NCI-H1092 treated with DMSO at 0.1 percent for 48 hours (cell line): ENCODE measurements at places on chromosomes 5 and 9.

GRCh38 chr5:44001675-44002380, 387.4 kb downstream of the FGF10 start:
- DNase-seq: no peak

DNA sequence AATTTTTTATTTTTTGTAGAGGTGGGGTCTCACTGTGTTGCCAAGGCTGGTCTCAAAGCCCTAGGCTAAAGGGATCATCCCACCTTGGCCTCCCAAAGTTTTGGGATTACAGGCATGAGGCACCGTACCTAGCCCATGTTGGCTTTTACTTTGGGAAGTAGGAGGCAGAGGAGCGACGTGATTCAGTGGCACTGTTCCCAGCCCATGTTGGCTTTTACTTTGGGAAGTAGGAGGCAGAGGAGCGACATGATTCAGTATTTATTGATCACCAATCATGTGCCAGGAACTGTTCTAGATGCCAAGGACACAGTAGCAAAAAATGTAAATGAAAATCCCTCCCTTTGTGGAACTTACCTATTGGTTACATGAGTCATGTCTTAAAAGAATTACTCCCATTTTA, 18.3 kb downstream of the SNX24 start:
- DNase-seq: no peak

GRCh38 chr5:66074901-66075300, 69.2 kb upstream of the SREK1 start:
- no peak for DNase-seq

DNA sequence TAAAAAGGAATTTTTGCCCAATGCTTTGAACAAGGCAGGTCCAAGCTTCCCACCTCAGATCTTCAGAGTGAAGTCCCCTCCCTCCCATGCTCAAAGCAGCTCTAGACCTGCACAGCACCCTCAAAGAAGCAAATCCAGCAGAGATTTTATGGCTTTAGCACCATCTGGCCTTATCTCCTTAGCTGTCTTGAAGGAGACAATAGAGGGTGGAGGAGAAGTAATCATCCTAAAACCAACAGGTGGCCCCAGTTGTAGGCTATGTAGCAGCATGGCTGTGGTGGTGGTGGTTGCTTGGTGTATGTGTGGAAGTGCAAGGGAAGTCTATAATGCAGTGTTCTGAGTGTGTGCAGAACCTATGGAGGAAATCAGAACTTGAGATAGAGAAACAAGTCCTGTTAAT, 140.1 kb downstream of the GRIA1 start:
- no peak for DNase-seq

- DNase-seq: peak; percentile 85
Measured at GRCh38 chr5:14560091-14560595, 21.4 kb upstream of the OTULINL start.

DNA sequence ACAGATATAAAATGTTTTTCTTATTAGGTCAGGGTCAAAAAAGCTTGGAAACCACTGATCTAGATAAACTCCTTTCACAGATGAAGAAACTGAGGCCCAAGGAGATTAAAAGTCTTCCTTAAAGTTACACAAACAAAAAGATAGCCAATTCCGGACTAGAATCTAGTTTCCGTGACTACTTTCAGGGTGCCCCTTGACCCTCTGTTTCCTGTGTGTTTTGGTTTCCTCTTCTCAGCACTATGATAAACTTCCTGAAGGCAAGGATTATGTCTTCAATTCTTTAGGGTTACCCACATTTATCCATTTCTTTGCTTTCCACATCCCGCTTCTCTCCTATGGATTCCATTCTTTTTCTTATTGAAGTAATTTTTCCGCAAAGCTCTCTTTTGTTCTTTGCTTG, 83.1 kb downstream of the ADAMTS12 start:
- DNase-seq: no peak

GRCh38 chr9:11182001-11182400, 569.2 kb upstream of the PTPRD start:
- DNase-seq: no peak

GRCh38 chr5:124124711-124125229, 612.8 kb downstream of the CSNK1G3 start:
- no peak for DNase-seq

DNA sequence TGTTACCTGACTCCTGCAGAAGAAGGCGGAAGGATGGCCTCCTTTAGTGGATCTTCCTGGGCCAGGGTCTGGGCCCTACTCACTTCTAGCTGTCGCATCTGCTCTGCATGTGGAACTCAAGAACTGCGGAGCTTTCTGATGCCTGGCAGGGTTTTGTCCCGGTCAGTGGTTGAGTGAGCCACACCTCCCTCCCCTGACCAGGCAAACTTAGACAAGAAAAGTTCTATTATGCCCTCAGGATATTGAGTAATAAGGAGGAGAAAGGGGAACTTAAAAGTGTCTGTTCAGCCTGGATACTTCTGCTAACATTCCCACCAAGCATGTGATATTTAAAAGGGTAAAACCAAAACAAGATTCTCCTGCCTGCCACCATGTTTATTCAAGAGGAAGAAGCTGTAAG, at the start of gene FYB1:
FYB1 (minus strand) TSS at position 127 of the 400 bp plus-strand sequence. CDS start 16,603 bp downstream, outside the sequence.
- no peak for DNase-seq

- DNase-seq: no peak
Measured at GRCh38 chr9:16553869-16554540, 316.5 kb downstream of the BNC2 start.

DNA sequence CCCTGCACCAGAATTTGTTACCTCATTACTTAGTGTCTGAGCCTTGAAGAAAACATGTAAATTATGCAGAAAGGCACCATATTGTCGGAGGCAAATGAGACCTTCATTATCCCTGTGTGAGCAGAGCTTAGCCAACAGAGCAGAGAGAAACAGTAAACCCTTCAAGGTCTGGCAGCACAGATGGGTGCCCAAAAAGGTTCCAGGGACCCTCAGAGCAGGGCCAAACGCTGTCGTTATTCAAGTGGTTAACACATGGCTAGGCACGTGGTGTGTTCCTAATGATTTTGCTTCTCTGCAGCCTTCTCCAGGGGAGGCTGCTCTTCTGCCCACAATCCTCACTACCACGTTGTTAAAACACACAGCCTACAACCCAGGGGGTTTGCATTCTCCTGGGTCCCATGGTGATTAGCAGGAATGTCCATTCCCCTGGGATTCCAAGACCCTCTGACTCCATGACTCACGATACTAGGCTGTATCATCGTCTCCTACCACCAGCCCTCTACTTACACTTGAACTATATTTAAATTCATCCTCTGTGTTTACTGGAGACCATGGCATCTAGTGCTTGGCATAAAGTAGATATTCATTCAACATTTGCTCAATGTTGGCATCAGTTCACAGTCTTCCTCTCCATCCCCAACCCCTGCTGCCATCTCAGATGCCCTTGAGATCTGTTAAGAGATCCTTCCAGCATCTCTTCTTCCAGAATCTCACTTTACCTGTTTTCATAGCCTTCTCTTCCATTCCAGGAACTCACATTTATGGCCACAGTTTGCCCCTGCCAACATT, 174.5 kb upstream of the RAD23B start:
- DNase-seq: no peak

GRCh38 chr9:3893519-3893918, 367.7 kb upstream of the RFX3 start:
- DNase-seq: no peak

- DNase-seq: no peak
Measured at GRCh38 chr9:79266986-79267385, 304.8 kb upstream of the TLE4 start.

DNA sequence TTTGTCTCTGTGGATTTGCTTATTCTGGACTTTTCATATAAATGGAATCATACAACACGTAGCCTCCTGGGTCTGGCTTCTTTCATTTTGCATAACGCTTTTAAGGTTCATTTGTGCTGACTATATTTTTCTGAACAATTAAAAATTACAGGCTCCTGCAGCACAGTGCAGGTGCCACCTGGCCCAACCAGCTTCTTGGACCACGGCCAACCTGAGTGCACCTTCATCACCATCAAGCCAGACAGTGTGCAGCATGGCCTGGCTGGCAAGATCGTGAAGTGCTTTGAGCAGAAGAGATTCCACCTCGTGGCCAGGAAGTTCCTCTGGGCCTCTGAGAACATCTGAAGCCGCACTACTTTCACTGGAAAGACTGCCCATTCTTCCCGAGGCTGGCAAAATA, 53.5 kb upstream of the COL15A1 start:
- peak; percentile 0 for DNase-seq

GRCh38 chr5:102453716-102454115, 45.1 kb downstream of the SLCO6A1 start:
- no peak for DNase-seq

GRCh38 chr9:127707766-127708165, 978 bp downstream of the CFAP157 start:
- no peak for DNase-seq

GRCh38 chr5:157917899-157918809, 59.2 kb upstream of the CLINT1 start:
- peak; percentile 31 for DNase-seq

GRCh38 chr5:34563931-34564709, 92.0 kb upstream of the RAI14 start:
- DNase-seq: no peak

- DNase-seq: peak; percentile 3
Measured at GRCh38 chr5:71475788-71476384, 20.4 kb downstream of the BDP1 start.

- no peak for DNase-seq
Measured at GRCh38 chr5:29054282-29054681, 2015.9 kb upstream of the CDH9 start.

DNA sequence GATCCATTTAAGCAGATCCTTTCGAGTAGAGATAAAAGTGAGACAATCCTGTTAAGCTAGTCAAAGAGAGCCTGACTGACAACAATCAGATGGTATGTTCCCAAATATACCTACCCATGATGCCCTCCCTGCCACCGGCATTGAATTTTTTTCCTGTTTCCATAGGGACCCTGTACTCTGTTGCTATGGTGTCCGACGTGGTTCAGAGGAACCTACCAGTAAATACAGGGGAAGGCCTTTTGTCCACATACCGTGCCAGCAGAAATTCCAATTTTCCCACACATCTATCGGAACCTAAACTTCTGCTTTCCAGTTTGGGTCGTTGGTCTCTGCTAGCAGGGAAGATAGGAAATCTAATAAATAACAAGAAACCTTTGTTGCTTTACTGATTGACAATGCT, 64.7 kb downstream of the MEGF10 start:
- DNase-seq: peak; percentile 1

- no peak for DNase-seq
Measured at GRCh38 chr5:113133211-113133975, 156.8 kb downstream of the DCP2 start.

DNA sequence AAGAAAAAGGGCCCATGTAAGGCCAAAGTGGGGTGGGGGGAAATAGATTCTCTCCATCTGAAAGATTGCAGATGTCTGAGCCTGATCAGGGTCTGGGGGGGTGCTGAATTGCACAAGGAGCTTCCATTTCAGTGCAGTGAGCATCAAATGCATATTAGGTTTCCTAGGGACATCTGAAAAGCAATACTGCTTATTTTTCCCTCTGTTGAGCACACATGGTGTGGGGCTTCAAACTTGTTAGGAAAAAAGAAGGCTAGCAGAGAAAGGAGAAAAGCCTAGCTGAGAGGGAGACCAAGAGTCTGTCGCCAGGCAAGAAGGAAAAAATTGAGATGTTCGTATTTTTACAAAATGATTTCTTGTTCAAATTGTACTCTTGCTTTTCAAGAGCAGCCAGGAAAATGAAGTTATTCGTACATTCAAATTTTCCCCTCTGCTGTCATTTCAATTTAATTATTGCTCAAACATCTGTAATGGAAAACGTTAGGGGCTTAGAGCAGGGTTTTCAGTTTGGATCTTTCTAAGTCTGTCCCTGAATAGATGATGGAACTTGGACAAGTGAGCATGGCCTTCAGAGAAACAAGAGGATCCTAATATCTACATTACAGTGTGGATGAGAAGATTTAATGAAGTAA, 191.9 kb upstream of the GAS1 start:
- DNase-seq: no peak

GRCh38 chr5:144187699-144188294, 17.1 kb downstream of the KCTD16 start:
- peak; percentile 45 for DNase-seq

GRCh38 chr5:55232271-55232984, 980 bp downstream of the CCNO start:
- DNase-seq: peak; percentile 24

DNA sequence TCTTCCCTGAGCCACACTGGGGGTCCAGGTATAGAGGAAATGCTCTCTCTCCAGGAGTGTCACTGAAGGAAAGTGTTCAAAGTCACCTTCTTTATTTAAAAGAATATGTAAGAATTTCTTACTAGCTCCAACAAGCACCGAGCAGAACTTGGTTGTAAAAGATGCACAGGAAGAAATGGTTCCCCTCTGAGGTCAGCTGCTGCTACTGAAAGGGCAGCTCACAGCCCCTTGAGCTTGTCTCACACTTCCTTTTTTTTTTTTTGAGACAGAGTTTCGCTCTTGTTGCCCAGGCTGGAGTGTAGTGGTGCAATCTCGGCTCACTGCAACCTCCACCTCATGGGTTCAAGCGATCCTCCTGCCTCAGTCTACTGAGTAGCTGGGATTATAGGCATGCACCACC, 77.2 kb downstream of the PRRT1B start:
- DNase-seq: no peak

DNA sequence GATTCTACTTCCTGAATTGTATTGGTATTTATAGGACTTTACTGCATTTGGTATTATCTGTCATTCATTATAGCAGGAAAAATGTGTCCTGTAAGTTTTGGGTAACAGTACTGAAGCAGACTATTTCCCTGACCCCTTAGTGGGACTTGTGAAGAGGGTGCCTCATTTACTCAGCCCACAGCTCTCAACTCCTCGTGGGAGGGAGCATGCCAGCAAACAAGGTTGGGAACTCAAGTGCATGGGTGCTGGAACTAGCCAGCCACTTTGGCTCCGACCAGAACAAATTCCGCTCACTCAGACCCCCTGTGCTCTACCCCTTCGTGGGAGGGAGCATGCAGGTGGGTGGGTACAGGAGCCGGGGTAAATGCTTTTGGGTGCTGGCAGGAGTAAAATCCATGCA, 1773.5 kb upstream of the WWC1 start:
- no peak for DNase-seq

DNA sequence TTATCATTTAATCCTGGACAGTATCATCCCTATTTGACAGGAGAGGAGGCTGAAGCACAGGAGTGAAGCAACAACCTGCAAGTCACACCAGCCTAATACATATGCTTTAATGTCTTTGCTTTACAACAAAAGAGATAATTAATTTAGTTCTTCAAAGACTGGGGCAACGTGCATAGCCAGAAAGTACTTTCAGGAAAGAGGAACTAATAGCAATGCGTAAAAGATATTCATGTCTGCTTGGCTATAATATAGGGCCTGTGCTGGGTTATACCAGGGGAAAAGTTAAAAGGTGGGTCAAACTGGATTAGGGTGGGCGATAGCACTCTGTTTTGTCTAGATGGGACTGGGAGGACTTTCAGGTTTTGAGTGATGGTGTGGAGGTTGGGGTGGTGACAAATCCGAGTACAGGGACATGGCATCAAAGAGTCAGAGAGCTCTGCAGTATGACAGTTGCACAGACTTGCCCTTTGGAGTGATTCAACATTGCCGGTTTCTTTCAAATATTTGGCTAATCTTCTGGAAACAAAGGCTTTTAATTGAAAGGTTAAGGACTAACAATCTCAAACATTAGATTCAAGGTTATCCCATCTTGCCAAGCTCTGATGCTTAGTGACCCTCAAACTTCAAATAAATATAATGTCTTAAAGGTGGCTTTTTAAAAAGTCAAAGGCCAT, 11.9 kb downstream of the DAB2 start:
- DNase-seq: no peak
